ENCODE measurements at places on chromosomes 3 and 15.

- no peak for DNase-seq
These were observed 16.6 kb upstream of the PLSCR5 start for GRCh38 chr3:146621723-146622122.

DNA sequence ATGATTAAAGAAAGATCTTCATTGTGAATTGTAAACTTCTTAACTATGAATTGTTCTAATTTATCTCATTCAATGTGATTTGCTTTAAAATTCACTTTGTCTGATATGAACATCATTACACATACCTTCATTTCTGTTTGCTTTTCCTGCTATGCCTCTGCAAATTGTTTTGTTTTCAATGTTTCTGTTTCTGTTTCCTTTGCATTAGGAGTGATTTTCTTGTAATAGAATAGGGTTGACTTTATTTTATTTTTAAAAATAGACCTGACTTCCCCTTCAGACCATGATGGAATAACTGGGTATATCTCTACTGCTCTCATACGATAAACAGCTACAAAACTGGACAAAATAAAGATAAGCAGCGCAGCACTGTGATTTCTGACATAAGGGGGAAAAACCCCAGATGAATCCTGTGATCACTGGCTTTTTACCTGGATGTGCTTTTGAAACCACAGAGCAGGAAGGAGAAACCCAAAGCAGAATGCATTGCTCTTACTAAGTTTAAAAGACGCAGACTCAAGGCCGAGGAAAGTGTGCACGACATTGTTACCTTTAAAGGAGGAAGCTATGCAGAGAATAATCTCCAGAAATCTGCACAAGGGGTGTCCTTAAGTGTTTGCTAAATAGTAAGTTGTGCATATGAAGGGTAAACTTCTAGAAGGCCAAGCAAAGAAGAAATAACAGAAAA, 420.2 kb downstream of the TBC1D5 start:
- DNase-seq: no peak

GRCh38 chr3:173003956-173004355, 137.1 kb downstream of the SPATA16 start:
- DNase-seq: no peak

DNA sequence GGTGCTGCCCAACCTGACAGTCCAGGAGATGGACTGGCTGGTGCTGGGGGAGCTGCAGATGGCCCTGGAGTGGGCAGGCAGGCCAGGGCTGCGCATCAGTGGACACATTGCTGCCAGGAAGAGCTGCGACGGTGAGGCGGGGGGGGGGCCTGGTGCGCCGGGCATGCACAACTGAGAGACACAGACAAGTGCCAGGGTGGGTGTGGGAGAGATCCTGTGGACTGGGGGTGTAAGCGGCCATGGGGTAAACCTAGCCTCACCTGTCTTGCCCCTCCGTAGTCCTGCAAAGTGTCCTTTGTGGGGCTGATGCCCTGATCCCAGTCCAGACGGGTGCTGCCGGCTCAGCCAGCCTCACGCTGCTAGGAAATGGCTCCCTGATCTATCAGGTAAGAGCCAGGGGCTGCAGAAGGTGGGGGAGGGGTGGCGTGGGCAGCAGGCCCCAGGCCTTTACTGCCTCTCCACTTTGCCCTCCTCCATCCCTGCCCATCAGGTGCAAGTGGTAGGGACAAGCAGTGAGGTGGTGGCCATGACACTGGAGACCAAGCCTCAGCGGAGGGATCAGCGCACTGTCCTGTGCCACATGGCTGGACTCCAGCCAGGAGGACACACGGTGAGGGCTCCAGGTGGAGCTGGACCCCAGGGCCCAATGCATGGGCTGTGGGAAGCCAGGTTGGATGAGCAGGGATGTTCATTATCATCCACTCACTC, 3.3 kb downstream of the CHRD start:
- DNase-seq: no peak

DNA sequence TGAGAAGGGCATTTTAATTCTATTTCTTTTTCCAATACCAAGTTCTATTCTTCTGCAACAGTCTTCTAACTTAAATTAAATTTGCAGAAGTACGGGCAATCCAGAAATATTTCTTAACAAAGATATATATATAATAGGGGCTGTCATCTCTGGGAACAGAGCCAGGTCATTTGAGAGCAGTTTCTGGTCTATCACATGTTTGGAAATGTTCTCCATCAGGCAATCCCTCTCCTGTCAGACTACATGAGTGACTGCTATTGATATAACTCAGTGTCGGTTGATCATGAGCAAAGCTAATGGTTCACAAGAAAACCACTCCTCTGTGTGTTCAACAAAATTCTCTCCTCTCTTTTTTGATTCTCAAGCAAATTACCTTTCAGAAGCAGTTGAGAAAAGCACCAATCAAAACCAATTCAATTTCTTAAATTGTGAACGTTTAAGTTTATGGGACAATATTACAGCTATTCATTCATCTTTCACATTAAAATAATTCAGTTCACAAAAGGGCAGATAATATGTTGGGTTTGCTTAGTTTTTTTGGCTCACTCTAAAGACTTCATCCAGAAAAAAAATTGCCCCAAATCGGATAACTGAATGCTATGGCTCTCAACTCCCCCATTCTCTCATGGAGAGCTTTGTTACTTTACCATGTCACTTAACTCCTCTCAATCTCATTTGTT, 152.9 kb upstream of the TGFBR2 start:
- no peak for DNase-seq

DNA sequence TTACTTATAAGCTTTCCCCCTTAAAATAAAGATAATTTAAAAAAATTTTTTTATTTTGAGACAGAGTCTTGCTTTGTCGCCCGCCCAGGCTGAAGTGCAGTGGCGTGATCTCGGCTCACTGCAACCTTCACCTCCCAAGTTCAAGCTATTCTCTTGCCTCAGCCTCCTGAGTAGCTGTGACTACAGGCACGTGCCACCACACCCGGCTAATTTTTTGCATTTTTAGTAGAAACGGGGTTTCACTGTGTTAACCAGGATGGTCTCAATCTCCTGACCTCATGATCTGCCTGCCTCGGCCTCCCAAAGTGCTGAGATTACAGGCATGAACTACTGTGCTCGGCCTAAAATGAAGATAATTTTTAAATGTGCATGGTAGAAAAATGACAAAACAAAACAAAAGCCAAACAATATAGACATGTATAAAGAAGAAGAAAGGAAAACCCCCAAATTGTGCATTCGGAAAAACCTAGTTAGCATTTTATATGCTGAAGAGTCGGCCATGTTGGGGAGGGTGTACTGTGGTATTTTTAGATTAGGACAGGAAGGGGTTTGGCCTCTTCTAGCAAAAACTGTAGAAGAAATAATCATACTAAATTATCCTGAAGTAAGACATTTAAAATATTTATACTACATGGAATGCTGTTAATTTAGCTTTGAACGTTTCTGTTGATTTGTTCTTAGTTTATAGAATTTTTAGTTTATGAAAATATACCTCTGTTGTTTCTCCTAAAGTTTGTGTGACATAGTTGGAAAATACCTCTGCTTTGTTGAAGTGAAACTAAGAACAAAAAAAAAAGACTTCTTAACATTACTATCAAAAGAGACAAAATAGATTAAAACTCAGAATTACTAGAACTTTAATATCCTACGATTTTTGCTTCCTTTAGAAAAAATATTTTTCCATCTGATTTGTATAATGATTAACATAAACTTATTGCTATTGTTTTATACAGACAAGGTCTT, 7.4 kb downstream of the APPL1 start:
- DNase-seq: no peak

- no peak for DNase-seq
These were observed 48.7 kb upstream of the MDFIC2 start for GRCh38 chr3:70360979-70361760.

GRCh38 chr3:195425849-195426248, 17.0 kb downstream of the ACAP2 start:
- DNase-seq: no peak

GRCh38 chr15:68770216-68770615, 50.5 kb downstream of the ANP32A start:
- no peak for DNase-seq

GRCh38 chr3:38131621-38132369, 5.1 kb downstream of the ACAA1 start:
- DNase-seq: no peak

DNA sequence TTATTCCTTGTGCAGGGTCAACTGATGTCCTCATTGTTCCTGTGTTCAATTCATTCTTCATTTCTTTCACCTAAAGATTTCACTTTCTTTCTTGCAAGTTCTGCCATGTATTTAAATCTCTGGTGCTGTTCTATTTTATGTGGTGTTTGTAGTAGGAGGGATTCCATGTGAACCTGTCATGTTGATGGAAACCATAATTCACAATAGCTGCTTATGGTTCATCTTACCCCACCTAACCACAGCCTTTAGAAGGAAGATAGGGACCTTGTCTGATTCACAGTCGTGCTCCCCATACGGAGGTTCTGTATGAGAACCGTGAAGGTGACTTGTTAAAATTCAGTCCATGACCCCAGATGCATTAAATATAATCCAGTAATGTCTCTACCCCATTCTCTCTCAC, 21.9 kb downstream of the SLCO2A1 start:
- DNase-seq: no peak

DNA sequence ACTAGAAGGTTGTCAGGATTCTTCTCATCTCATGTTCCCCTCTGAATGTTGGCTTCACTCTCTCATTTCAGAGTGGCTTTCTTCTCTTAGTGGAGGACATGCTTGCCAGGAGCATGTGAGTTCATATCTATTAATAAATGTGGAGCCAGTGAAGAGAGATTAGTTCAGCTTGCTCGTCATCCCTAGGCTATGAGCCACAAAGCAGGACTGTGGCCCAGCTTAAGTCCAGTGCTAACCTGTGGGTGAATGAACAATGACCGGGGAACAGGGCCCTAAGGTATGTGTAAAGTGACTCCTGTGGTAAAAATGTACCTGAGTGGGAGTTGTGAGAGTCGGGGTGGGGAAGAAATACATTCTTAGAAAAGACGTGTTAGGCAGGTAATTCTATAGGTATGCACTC, 96.9 kb upstream of the TBL1XR1 start:
- DNase-seq: no peak

DNA sequence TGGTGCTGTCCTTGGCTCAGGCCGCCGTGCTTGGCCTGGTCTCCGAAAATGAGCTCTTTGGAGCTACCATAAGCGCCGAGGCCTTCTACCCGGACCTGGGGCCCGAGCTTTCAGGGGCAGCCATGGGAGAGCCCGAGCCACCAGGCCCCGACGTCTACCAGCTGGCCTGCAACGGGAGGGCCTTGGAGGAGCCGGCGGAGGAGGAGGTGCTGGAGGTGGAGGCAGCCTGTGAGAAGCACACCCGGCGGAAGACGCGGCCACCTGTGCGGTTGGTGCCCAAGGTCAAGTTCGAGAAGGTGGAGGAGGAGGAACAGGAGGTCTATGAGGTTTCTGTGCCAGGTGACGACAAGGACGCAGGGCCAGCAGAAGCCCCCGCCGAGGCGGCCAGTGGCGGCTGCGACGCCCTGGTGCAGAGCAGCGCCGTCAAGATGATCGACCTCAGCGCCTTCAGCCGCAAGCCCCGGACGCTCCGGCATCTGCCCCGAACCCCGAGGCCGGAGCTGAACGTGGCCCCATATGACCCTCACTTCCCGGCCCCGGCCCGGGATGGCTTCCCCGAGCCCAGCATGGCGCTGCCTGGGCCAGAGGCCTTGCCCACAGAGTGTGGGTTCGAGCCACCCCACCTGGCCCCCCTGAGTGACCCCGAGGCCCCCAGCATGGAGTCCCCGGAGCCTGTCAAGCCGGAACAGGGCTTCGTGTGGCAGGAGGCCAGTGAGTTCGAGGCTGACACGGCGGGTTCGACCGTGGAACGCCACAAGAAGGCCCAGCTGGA, 34.9 kb downstream of the IDH2 start:
- DNase-seq: no peak

- DNase-seq: no peak
These were observed 284.8 kb downstream of the FEZF2 start for GRCh38 chr3:62088472-62089104.
